ENCODE measurements at places on chromosomes 13 and 19. TPM values are rescaled to one million over a fixed set of nuclear protein-coding genes. Genes with fewer than 3 reads are reported as not detected.

The WDR87 gene
- total RNA-seq: not detected

The RGCC gene
- 19.3 TPM for total RNA-seq

The LGALS7B gene
- not detected for total RNA-seq

The FPR1 gene
- total RNA-seq: 37.1 TPM

The URAD gene
- not detected for total RNA-seq

The FFAR3 gene
- total RNA-seq: 0.39 TPM

GRCh38 chr13:109712124-109712722 lies 74.2 kb downstream of the IRS2 start:
- H3K27ac ChIP-seq: no peak overlapping the region
- no peaks in the 10 kb centered on the region for H3K4me1 ChIP-seq
- H3K36me3 ChIP-seq: no peaks in the 10 kb centered on the region
- DNase-seq: no peak

- H3K4me3 ChIP-seq: no peak overlapping the region
- H3K27me3 ChIP-seq: no peaks in the 10 kb centered on the region
- H3K4me1 ChIP-seq: no peaks in the 10 kb centered on the region
- no peak for DNase-seq
- no peak overlapping the region for H3K27ac ChIP-seq
Observed at GRCh38 chr19:35170359-35171061, 16.0 kb downstream of the FXYD5 start.

DNA sequence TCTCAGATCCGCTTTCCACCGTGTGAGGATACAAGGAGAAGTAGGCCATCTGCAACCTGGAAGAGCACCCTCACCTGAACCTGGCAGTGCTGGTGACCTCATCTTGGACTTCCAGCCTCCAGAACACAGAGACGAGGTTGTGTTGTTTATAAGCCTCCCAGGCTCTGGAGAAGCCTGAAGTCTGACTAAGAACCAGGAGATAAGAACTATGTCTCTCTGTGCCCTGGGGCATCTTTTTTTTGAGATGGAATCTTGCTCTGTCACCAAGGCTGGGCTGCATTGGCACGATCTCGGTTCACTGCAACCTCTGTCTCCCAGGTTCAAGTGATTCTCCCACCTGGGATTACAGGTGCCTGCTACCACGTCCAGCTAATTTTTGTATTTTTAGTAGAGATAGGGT lies 14.5 kb downstream of the FCGBP start:
- DNase-seq: no peak
- no peak overlapping the region for H3K4me3 ChIP-seq
- no peaks in the 10 kb centered on the region for H3K27me3 ChIP-seq

- H3K4me3 ChIP-seq: no peak overlapping the region
- peaks cover 10% of the 10 kb centered on the region for H3K36me3 ChIP-seq
- no peaks in the 10 kb centered on the region for H3K4me1 ChIP-seq
- no peaks in the 10 kb centered on the region for H3K27me3 ChIP-seq
- H3K27ac ChIP-seq: no peak overlapping the region
- no peak for DNase-seq
Observed at GRCh38 chr19:39472746-39473442, 7.7 kb upstream of the TIMM50 start.

DNA sequence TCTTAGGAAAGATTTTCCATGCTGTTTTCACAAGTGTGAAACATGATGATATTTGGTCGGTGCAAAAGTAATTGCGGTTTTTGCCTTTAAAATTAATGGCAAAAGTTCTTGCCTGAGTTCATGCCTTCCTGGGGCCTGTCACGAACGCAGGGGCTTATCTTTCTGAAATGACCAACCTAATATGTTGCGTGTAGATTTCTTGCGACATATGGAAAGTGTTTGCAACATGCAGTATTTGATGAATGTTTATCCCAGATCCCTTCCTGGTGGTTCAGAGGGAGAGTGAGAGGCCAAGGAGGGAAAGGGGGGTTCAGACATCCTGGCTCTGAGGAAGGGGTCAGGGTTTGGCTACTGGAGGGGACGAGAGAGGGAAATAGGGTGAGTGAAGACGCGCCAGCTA lies 72.0 kb downstream of the TEX29 start:
- H3K4me3 ChIP-seq: no peak overlapping the region
- no peaks in the 10 kb centered on the region for H3K4me1 ChIP-seq
- H3K27ac ChIP-seq: no peak overlapping the region
- DNase-seq: no peak

DNA sequence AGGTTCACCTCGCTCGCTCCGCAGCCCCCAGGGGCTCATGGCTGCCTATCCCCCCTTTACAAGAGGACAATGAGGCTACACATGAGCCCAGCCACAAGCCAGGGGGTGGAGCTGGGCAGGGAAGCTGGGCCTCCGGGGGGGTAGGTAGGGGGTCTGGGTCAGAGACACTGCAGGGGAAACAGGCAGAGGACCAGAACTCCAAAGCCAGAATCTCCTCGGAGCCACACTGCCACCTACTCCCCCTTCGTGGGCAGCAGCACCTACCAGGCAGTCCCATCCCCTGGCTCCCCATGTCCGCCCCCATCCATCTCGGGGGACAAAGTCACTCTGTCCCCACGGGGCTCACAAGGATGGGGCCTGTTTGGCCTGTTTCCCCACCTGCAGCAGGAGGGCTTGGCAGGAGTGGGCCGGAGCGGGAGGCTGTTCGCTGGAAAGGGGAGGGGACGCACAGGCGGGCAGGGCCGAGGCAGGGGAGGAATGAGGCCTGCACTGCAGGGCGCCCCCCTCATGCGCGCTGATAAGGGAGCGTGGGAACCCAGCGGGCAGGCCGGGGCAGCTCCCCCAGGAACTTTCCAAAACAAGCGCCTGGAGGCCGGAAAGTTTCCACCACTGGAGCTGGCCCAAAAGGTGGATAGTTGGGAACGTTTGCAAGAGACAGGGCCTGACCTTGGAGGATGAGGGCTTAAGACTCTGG lies 545 bp upstream of the ISYNA1 start:
- H3K27me3 ChIP-seq: no peaks in the 10 kb centered on the region
- peak overlapping the region; percentile 50 for H3K4me3 ChIP-seq
- H3K27ac ChIP-seq: peak overlapping the region; percentile 58
- no peaks in the 10 kb centered on the region for H3K36me3 ChIP-seq

DNA sequence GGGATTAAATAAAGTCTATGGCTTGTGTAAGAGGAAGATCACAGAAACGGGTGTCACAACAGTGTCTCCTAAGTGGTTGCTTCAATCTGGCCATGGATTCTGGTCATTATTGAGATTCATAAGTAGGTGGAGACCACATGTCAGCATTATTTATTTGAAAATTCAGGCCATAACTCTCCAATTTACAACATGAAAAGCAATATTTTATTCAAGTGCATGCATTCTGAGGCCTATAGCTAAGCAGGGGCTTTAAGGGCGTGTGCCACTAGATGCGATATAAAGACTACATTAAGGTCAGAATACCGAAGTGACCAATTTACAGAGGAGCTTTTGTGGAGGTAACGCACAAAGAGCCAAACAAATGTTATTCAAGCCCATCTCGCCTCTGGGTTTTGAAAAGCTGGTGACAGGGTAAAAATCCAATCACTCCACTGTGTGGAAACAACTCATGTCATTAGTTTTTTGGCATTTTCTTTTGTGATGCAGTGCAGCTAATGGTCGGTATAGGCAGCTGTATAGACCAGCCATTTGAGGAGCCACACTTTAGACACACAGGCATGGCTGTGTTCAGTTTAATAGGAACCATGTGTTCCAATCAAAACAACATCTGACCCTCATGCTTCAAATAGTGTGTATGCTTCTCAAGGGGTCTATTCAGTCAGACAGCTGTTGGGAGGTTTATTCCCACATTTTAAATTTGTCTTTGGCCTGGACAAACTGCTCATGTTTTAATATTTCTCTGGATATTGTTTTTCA lies 123.7 kb downstream of the KL start:
- H3K4me1 ChIP-seq: peaks cover 4% of the 10 kb centered on the region
- H3K27me3 ChIP-seq: no peaks in the 10 kb centered on the region
- no peak overlapping the region for H3K4me3 ChIP-seq

- H3K27me3 ChIP-seq: no peaks in the 10 kb centered on the region
- peaks cover 4% of the 10 kb centered on the region for H3K4me1 ChIP-seq
- DNase-seq: no peak
Observed at GRCh38 chr13:110414931-110415330, 107.8 kb downstream of the COL4A2 start.

- H3K27ac ChIP-seq: no peak overlapping the region
- H3K4me1 ChIP-seq: no peaks in the 10 kb centered on the region
- H3K4me3 ChIP-seq: no peak overlapping the region
- no peak for DNase-seq
- no peaks in the 10 kb centered on the region for H3K36me3 ChIP-seq
- H3K27me3 ChIP-seq: no peaks in the 10 kb centered on the region
Observed at GRCh38 chr13:19150712-19151228, 30.9 kb downstream of the TUBA3C start.

DNA sequence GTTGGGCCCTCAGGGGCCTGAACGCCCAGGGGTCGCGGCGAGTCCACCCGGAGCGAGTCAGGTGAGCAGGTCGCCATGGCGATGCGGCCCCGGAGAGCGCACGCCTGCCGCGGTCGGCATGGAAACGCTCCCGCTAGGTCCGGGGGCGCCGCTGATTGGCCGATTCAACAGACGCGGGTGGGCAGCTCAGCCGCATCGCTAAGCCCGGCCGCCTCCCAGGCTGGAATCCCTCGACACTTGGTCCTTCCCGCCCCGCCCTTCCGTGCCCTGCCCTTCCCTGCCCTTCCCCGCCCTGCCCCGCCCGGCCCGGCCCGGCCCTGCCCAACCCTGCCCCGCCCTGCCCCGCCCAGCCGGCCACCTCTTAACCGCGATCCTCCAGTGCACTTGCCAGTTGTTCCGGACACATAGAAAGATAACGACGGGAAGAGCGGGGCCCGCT lies at the start of gene CCNA1:
CCNA1 (plus strand) TSS at position 390 of the 439 bp plus-strand sequence. CDS start 562 bp downstream, outside the sequence.
- peak; percentile 81 for DNase-seq
- H3K27ac ChIP-seq: no peak within 1 kb of the TSS
- H3K4me3 ChIP-seq: peak within 1 kb of the TSS; percentile 46
- no peaks in the 10 kb centered on the region for H3K27me3 ChIP-seq
- no peaks in the 10 kb centered on the region for H3K4me1 ChIP-seq
- no peaks in the 10 kb centered on the region for H3K36me3 ChIP-seq

DNA sequence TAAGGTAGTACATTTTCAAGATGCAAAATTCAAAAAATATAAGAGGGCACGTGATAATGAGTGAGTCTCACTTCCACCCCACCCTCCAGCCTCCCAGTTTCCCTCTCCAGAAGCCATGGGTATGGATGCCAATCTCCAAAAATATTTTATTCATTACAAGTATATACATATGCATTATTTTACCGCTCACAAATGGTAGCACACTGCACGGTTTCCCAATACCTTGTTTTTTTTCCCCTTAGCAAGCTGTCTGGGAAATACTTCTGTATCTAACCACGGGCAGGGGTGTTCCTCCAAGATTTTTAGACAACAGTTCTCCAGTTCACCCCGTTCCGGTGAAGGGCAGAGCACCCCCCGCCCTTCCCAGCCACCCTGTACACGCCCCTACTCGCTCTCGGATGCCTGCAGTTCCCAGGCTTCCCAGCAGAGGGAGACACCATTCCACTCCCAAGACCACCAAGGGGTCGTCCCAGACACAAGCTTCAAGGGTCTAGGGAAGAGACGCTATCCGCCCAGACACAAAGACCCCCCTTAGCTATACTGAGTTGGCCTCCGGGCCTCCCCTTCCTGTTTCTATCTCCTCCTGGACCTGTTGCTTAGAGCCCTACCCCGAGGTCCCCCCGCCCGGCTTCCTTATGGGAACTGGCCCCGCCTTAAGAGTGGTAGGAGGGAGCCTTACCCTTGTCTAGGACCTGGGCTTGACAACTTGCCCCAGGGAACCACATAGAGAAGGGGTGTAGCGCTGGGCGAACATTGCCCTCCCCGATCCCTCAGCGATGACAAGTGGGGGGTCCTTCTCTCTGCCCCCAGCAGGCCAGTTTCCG lies 1.1 kb upstream of the FXYD3 start:
- H3K4me1 ChIP-seq: no peaks in the 10 kb centered on the region
- no peak overlapping the region for H3K4me3 ChIP-seq
- no peak overlapping the region for H3K27ac ChIP-seq
- no peaks in the 10 kb centered on the region for H3K27me3 ChIP-seq
- DNase-seq: peak; percentile 91

GRCh38 chr13:26979334-26979733 lies 192.3 kb downstream of the USP12 start:
- no peak for DNase-seq
- H3K36me3 ChIP-seq: no peaks in the 10 kb centered on the region
- no peaks in the 10 kb centered on the region for H3K4me1 ChIP-seq
- H3K27me3 ChIP-seq: no peaks in the 10 kb centered on the region
- H3K4me3 ChIP-seq: no peak overlapping the region

GRCh38 chr13:42277618-42278276 lies 5.8 kb downstream of the AKAP11 start:
- no peak for DNase-seq
- H3K27me3 ChIP-seq: no peaks in the 10 kb centered on the region
- peaks cover 7% of the 10 kb centered on the region for H3K4me1 ChIP-seq
- no peak overlapping the region for H3K27ac ChIP-seq
- no peaks in the 10 kb centered on the region for H3K36me3 ChIP-seq
- H3K4me3 ChIP-seq: no peak overlapping the region

DNA sequence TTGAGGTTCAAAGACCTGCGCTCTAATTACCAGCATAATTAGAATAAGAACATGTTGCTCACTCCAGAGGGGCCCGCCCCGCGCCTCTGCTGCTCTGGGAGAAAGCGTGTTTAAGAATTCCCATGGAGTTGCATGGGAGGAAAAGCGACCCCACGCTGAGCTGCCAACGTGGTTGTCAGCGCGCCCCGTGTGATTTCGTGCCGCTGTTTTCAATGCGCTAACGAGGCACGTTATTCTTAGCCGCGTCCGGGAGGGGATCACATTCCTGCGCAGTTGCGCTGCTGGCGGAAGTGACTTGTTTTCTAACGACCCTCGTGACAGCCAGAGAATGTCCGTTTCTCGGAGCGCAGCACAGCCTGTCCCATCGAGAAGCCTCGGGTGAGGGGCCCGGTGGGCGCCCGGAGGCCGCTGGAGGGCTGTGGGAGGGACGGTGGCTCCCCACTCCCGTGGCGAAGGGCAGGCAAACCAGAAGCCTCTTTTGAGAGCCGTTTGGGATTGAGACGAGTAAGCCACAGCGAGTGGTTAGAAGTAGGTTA lies 173.8 kb upstream of the SOX1 start:
- no peak overlapping the region for H3K27ac ChIP-seq
- H3K27me3 ChIP-seq: no peaks in the 10 kb centered on the region
- H3K36me3 ChIP-seq: no peaks in the 10 kb centered on the region
- H3K4me3 ChIP-seq: no peak overlapping the region
- peak; percentile 70 for DNase-seq

- no peaks in the 10 kb centered on the region for H3K36me3 ChIP-seq
- no peak for DNase-seq
- H3K4me1 ChIP-seq: no peaks in the 10 kb centered on the region
- no peak overlapping the region for H3K27ac ChIP-seq
- H3K4me3 ChIP-seq: no peak overlapping the region
- H3K27me3 ChIP-seq: no peaks in the 10 kb centered on the region
Observed at GRCh38 chr13:102405499-102406100, 3.8 kb upstream of the FGF14 start.

- H3K4me1 ChIP-seq: no peaks in the 10 kb centered on the region
- H3K27ac ChIP-seq: no peak overlapping the region
- no peak for DNase-seq
- H3K4me3 ChIP-seq: no peak overlapping the region
Observed at GRCh38 chr13:100541897-100542825, 46.4 kb downstream of the GGACT start.

GRCh38 chr13:75302071-75302698 lies 179.8 kb downstream of the TBC1D4 start:
- no peak overlapping the region for H3K27ac ChIP-seq
- no peaks in the 10 kb centered on the region for H3K4me1 ChIP-seq
- H3K27me3 ChIP-seq: no peaks in the 10 kb centered on the region
- no peak overlapping the region for H3K4me3 ChIP-seq
- no peaks in the 10 kb centered on the region for H3K36me3 ChIP-seq
- DNase-seq: no peak

Measured in aorta (tissue), 5 donors.